ENCODE measurements at places on chromosomes 11 and 22.

- no peak for DNase-seq
Measured at GRCh38 chr11:24521601-24522000, 24.7 kb downstream of the LUZP2 start.

GRCh38 chr22:47918276-47918921 is 1155.9 kb downstream of the TBC1D22A start:
- DNase-seq = no peak

DNA sequence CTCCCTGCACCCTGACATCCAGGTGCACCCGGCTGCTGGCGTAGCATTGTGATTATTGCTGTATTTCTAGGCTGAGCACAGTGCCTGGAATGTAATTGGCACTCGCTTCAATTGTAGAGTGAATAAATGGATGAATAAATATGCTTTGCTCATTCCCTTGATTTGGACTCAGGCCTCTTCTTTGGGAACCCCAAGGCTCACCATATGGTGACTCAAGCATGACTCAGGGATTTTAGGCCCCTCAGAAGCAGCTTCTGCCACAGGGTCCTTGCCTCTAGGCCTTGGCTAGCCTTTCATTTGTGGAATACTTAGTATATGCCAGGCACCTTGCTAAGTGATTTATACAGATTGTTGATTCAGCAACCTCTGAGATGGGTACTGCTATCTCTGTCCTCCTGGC is 78.9 kb downstream of the GRIK4 start:
- no peak for DNase-seq

- DNase-seq = no peak
Measured at GRCh38 chr11:61484541-61484940, 24.0 kb upstream of the LRRC10B start.

GRCh38 chr11:10318527-10318802 is 13.6 kb downstream of the ADM start:
- DNase-seq = no peak

DNA sequence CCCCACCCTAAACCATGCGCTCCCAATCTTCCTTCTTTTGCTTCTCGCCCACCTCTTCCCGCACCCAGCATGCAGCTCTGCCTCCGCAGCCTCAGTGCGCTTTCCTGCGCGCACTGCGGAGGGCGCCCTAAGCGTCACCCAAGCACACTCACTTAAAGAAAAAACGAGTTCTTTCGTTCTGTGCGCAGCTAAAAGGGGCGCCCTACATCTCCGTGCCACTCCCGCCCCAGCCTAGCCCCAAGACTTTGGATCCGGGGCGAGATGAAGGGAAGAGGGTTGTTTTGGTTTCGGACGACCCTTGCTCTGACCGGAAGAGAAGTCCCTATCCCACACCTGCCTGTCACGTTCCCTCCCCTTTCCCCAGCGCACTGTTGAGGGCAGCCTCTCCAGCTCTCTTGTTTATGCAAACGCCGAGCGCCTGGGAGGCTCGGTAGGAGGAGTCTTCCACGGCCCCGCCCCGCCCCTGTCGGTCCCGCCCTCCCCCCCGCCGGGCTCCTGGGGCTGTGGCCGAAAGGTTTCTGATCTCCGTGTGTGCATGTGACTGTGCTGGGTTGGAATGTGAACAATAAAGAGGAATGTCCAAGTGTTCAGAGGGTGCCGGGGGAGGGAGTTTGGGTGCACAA is 5.3 kb downstream of the VSIG2 start:
- DNase-seq = peak; percentile 68

DNA sequence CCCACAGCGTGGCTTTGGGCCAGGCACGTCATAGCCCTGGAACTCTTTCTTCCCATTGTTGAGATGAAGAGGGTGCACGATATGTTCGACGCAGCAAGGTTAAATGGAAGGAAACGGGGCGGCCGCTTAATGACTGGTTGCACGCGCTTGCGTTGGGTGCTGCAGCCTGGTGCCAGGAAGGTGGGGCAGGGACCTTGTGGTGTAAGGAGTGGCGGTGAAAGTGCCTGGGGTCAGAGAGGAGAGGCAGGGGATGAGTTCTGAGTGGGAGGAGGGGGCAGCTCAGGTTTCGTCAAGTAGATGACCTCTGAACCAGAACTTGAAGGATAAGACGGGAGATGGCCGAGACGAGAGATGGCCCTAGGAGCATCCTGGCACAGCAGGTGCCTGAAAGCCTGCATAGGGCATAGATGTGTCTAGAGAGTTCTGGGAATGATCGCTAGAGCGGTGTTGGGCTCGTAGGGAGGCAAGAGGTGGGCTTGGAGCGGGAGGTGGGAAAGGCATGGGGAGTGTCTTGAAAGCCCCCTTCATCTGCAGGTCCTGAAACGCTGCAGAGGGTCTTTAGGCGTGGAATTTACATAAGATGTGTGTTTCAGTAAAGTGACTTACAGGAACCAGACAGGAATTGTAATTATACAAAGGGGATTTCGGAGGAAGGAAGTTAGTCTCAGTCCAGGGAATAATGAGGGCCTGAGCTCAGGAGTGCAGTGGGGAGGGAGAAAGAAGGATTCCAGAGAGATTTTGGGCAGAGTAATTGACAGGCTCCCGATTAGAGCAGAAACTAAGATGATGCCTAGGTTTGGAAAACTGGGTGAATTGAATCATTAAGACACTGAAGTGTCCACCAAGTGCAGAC is 43.2 kb upstream of the CLDN5 start:
- no peak for DNase-seq

- no peak for DNase-seq
Measured at GRCh38 chr22:38468443-38469305, 778 bp downstream of the KDELR3 start.

GRCh38 chr22:29683536-29683935 is 36.3 kb upstream of the CABP7 start:
- no peak for DNase-seq

GRCh38 chr11:69325446-69325845 is 31.5 kb downstream of the MYEOV start:
- no peak for DNase-seq

- no peak for DNase-seq
Measured at GRCh38 chr22:27192135-27192829, 534.9 kb downstream of the MIAT start.

GRCh38 chr11:58921778-58922390 is 17.4 kb upstream of the GLYATL1 start:
- no peak for DNase-seq

GRCh38 chr22:35021161-35021560 is 44.8 kb upstream of the ISX start:
- DNase-seq = no peak

DNA sequence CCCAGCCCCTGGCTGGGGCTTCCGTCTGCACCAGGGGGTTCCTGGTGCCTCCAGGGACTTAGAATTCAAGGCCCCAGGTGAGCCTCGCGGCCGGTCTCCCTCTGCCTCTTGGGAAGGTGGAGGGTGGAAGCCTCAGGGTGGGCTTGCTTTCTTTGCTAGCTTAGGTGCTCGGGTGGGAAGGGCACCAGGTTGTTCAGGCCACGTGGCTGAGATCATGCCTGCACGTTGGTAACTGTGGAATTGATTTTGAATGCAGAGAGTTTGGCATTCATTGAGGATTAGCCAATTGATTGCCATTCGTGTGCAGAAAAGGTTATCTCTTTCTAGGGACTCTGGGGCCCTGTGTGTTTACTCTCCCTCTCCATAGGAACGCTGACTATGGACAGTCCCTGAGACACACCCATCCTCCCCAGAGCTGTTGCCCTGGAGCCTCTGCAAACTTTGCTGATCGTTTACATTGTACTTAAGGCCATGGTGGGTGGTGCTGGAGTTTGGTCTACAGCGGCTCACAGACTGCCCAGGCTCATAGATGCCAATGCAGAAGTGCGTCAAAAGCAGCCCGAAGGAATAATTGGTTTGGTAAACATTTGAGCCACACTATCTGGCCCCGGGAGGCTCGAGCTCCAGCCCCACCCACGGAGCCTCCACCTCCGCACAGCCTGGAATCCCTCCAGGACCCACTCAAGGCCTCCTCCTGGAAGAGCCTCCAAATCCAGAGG is 1457.7 kb downstream of the BRD1 start:
- DNase-seq = no peak

DNA sequence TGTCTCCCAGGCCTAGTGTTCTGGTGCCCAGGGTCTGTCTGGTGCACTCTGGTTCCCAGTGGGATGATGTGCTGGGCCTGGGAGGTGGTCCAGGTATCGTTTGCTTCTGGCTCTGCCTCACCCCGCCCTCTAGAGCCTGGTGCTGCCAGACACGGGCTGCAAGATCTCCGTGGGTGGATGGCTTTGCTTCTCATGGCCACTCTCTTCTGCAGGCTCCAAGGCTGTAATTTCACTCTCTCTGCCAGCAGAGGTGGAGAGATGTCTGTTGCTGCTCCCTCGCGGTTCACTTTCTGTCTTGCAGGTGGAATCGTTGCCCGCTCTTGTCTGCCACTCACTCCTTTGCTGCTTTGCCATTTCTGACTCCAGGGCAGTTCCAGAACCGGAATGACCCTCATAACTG is 13.4 kb downstream of the NADSYN1 start:
- no peak for DNase-seq

- no peak for DNase-seq
Measured at GRCh38 chr22:21710156-21710555, 25.4 kb downstream of the YPEL1 start.
